ENCODE measurements at places on chromosomes 4 and X.

- no peak for DNase-seq
Measured at GRCh38 chr4:148170408-148171365, 271.5 kb downstream of the NR3C2 start.

- no peak for DNase-seq
Measured at GRCh38 chrX:47296766-47297365, 64.1 kb downstream of the USP11 start.

DNA sequence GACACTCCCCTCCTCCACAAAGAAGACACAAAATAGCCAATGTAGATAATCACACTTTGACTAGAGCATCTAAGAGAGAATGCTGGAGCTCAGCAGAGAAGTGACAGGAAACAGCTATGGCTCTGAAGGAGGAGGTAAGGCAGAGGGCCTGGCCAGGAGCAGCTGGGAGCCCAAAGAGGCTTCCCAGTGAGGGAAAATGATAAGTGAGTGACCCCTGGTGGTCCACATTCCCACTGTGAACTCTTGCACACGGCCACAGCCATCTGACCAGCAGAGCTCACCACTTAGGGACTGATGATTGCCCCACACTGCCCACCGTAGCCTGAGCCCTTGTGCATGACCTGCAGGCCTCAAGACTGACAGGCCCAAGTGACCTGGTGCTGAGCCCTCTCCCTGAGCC is 162.7 kb upstream of the GALNTL6 start:
- no peak for DNase-seq

GRCh38 chr4:88244816-88245579 is 39.4 kb downstream of the PPM1K start:
- DNase-seq, result no peak

All from vagina (tissue), 2 donors.